ENCODE measurements at places on chromosomes 6 and 20.

- DNase-seq = no peak
Observed at GRCh38 chr6:127547215-127547614, 28.1 kb upstream of the MTCL3 start.

DNA sequence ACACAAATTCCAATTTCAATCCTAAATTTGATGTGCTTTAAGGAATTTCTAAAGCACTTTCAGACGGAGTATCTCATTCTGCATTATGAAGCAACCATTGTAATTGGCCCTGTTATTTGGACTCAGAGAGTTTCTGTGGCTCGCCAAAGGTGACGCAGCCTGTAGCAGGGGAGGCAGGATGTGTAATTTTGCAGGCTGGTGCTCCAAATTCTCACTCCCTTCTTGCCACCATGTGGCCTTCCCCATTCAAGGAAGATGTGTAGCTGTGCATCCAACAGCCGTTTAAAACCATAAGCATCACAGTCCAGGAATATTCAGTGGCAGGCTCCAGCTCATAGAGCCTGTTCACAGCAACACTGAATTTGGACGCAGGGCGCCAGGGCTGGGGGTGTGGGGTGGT is 45.8 kb downstream of the AGPAT4 start:
- DNase-seq = no peak

DNA sequence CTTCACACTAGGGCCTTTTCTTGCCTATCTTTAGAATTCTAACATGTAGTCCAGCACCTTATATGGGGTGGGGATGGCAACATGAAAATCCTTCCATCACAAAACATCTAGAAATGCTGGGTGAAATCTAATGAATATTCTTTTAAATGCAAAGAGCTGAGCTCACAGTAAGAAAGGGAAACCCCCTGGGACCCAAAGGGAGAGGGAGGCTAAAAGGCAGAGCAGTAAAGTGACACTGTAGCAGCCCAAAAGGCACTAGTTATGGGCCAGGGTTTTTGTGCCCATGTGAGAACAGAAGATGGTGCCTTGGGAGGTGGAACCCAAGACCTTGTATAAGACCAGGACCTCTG is 66.7 kb downstream of the TRAM2 start:
- DNase-seq = no peak

- DNase-seq = no peak
Observed at GRCh38 chr6:161429921-161430490, 156.1 kb upstream of the AGPAT4 start.

GRCh38 chr6:75257343-75258087 is 13.9 kb upstream of the COX7A2 start:
- DNase-seq = no peak

DNA sequence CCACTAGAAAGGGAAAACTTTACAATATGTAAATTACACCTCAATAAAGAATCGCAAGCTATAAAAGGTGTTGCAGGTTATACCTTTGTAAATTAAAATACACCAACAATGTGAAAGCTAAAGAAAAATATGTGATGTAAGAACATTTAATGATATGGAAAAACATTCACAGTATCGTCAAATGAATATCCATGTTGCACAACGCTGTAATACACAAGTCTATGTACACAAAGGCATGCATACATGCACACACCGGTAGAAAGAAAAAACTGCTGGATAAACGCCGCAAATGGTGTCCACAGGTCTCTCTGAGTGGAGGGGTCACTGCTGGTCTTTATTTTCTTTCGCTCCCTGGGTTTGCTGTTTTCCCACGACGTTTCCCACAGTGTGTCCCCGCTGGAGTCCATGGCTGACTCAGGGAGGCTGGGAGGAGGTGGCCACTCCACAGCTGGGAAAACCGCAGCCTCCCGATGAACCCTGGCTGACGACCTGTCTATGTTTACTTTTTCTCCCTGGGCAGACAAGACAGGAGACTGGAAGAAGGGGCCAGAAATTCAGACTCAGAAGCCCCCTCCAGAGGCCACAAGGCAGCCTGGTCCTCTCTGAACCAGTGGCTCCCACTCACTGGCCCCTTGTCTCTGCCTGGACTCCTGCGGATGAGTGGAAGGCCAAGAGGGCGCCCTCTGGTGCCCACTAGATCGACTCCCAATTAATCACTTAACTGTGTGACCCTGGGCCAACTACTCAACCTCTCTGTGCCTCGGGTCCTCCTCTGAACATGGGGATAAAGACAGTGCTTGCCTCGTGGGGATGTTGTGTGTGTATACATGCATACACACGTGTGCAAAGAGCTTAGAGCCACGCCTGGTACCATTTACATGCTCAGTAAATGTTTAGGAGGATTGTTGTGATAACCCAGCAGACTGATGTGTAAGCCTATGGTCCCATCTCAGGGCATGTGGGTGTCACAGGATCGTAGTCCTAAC is 12.8 kb upstream of the BPI start:
- DNase-seq = no peak

- DNase-seq = no peak
Observed at GRCh38 chr6:31952890-31953289, 5.9 kb downstream of the NELFE start.

DNA sequence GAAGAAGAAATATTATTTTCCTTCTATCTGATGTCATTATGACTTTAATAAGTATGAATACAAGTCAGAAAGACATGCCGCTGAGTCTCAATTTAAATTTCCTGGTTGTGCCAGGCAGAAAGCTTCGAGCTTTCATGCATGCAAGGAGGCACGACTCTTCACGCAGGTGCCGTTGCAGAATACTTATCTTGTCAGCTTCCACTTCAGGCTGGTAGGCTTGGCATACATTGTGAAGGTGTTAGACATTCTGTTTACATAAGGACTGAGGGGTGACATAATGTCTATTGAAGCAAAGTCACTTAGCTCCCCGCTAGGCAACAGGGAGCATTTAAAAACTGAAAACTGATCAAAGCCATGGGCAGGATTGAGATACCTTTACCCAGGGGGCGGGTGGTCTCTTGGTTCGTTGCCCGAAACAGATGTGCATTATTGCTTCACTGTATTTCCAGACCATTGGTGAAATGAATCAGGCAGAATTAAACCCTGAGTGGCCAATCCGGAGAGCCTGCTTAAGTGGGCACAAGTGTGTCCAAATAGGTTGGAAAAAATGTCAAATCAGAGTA is 16.4 kb downstream of the BMP6 start:
- DNase-seq = peak; percentile 28

DNA sequence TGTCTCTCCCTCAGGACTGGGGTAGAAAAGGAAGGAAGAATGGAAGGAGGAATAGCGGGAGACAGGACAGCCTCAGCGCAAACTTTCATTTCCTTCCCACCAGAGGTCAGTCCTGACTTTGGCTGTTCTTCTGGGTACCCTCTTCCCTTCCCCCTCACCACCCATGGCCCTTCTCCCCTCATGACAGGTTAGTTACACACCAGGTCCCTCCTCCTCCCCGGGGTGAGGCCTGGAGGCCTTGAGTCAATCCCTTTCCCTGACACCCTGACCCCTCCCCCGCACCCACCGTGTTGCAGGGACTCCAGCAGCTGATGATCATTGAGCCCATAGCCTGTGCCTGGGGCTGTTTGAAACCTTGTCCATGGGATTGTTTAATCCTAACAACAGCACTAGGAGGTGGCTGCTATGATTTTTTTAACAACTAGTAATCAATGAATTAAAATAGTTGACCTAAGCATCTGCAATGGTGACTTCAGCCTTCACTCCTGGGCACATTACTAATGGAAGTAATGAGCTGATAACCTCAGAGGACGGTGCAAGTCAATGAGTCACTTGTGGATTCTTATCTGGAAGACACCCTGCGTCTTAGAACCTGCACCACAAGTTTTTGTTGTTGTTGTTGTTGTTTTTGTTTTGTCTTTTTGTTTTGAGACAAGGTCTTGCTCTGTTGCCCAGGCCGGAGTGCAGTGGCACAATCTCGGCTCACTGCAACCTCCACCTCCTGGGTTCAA is 46.6 kb upstream of the CCDC167 start:
- DNase-seq = no peak

GRCh38 chr6:159908979-159909378 is 18.2 kb downstream of the MAS1 start:
- no peak for DNase-seq

GRCh38 chr6:21494505-21494904 is 99.0 kb upstream of the SOX4 start:
- DNase-seq = no peak

GRCh38 chr6:39206250-39206721 is 23.0 kb downstream of the KCNK5 start:
- no peak for DNase-seq

DNA sequence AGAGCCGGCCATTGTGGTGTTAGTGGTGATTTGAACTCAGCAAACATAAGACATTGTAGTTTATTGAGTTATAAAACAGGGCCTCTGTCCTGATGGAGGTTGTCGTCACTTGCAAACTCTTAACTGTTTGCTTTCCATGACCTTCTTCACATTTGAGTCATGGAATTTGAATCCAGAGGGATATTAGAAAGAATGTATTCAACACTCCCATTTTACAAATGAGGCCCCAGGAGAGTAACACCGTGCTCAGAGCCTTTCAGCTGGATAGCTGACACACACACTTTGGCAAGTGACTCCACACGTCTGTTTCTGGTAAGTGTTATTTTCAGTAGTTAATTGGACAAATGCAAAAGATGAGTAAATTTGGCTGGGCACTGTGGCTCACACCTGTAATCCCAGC is 72.4 kb upstream of the XRN2 start:
- no peak for DNase-seq

DNA sequence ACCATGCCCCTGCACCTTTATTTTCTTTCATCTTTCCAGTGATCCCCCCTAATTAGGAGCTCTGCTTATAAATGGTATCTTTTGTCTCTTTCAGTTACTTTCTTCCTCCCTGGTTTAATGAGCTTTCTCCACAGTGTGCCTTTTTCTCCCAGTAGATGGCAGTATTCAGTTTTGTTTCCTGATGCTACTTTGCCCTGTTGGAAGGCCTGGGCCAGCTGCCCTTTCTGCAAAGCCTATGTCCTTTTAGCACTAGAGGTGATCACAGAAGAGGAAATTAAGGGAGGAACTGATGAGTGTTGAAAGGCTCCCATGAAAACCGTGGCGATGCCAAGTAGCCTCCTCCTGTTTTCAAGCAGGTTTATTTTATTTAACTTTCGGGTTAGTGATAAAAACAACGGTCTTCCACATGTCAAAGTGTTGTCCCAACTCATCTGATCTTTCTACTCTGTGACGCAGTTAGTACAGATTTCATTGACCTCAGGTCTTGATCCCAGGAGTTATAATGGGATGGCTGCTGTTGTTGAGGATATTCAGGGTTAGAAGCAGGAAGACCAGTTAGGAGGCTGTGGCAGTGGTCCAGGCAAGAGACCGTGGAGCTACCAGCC is 184.2 kb upstream of the BMP2 start:
- DNase-seq = peak; percentile 48

DNA sequence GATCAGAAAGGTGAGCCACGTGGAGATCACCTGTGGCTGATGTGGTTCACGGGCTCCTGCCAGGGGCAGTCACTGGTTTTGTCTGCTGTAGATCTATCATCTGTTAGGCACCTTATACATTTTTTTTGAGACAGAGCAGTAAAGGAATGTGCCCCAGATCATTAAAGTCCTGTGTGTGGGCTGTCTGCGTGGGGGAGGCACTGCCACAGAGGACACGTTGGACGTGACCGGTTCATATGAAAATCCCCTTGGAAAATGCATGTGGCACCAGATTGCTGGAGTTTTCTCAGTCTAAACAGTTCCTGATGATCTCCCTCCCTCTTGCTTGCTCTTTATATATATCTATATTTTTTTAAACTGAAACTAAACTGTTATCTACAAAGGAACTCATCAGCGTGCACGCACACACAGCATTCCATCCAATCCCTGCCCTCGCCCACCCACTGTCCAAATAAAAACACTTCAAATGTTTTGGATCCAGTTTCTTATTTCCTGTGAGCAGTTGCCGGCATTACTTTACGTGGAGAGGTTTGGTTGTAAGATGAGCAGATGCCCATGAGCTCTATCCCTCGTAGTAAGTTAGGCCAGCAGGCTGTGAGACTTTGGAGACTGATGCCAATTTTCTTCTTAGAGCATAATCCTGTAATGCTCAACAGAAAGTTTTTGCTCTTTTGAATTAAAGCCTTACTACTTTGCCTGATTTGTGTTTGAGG is 161.6 kb upstream of the EXOC2 start:
- DNase-seq = no peak

DNA sequence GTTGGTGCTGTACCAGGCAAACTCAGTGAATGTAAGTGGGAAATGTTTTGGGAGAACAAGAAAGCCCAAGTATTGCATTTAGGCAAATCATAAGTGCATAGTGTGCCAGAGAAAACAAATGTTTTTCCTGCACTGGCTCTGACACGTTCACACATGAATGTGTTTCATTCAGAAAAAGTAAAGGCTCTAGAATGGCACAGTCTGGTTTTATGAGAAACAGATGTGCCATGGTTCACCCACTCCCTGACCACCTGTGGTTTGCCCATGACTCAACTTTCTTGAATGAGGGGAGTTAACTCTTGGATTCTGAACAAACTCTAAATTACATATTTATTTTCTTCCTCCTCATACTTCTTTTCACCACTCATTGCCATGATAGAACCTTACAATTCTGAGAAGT is 126.9 kb downstream of the KCNQ5 start:
- DNase-seq = no peak

DNA sequence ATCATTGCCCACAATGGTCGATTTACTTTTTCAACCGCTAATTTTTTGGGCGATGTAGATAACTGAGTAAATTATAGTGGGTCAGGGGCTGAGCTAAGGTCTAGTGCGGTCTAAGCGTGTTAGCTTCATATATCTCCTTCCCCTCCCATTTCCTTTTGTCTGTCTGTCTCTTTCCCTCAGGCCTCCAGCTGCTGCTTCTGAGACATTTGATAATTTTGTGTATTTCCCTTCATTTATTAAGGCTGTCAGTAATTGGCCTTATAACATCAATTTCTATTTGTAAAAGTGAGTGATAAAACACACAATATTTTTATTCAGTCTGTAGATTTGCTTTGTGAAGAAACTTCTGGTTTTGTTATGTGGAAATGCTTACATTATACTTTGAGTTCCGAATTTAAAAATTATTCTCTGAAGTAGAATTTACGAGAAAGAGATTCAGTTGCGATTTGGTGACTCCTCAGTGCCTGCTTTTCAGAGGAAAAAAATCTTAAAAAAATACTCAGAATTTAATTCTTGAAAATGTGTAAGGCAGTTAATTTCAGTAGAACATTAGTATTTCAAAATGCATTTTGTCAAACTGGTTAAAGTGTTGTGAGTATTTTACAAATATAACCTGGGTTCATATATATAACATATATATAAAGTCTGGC is 1.4 kb downstream of the TMEM170B start:
- peak; percentile 40 for DNase-seq

- DNase-seq = no peak
Observed at GRCh38 chr6:44672841-44673240, 285.3 kb downstream of the CDC5L start.

DNA sequence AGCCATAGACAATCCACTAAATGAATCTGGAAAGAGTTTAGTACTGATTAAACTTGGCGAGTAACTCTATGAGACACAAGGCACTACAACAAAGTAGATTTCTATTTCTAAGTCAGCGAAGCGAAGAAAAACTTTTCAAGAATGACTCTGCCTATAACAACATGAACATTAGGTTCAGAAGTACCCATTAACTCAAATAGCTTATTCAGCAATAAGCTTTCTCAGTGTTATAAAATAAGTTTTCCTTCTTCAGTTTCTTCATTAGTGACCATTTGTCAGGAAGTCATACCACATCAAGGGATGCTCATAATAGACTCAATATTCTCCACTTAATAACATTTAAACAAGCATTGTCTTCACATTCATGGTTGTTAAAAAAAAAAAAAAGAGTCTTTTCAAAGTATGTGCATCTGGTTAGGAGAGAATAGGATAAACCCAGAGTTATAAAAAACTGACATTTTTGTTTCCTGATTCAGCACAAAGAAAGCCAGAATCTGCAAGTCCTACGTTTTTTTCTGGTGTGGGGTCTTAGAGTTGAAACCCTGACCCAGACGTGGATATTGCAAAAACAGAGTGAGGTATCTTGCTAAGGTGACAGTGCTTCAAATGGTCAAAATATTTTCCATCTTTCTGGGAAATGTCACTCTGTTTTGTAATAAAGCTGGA is 148.2 kb upstream of the PREP start:
- no peak for DNase-seq

Measured in NCI-H2081 (cell line).